ENCODE measurements at places on chromosomes 3 and 15. TPM values are rescaled to one million over a fixed set of nuclear protein-coding genes. Genes with fewer than 3 reads are reported as not detected.

Gene GPR171
- total RNA-seq: not detected

DNA sequence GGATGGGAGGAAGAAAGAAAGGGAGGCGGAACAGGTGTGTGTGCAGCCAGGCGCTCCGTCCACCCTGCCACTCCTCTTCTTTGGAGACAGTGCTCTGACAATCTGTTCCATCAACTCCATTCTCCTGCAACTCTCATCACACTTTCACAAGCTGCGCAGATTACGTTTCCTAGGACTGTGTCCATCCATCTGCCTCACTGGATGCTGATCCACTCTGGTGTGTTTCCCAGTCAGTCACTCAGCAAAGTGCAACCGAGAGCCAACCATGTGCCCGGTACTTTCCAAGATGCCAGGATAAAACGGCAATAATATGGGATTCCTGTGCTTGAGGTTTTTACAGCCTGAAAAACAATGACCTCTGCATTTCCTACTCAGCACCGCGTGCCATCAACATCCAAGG is 59.6 kb downstream of the SLC12A8 start:
- no peaks in the 10 kb centered on the region for H3K36me3 ChIP-seq
- H3K27me3 ChIP-seq: no peaks in the 10 kb centered on the region
- H3K27ac ChIP-seq: no peak overlapping the region
- DNase-seq: no peak

DNA sequence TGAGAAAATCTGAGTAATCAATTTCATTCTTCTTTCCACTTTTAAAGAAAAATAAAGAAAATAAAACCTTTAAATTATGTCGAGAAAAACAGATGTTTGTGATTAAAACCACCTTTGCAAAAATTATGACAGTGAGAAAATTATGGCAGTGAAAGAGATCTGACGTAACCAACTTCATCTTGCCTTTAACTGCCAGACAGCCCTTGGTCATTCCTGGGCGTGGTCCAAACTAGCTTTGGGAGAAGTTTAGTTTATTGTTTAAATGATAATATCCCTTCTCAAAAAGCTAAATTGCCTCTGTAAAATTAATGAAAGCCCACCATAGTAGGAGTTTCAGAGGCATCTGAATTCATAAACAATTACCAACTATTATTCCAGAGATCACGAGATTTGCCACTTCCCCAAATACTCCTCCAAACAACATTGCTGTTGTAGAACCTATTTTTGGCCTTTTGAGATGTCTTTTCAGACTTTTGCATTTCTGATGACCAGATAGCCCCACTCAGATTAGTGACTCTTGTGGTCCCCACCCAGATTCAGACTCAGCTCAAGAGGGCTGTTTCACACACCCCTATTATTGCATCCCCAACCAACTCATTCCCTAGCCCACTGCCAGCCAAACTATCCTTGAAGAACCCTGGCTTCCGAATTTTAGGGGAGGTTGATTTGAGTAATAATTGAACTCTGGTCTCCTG is 664.4 kb upstream of the CBLB start:
- no peak for DNase-seq
- no peak overlapping the region for H3K27ac ChIP-seq
- no peaks in the 10 kb centered on the region for H3K4me1 ChIP-seq
- no peak overlapping the region for H3K4me3 ChIP-seq
- no peaks in the 10 kb centered on the region for H3K36me3 ChIP-seq

DNA sequence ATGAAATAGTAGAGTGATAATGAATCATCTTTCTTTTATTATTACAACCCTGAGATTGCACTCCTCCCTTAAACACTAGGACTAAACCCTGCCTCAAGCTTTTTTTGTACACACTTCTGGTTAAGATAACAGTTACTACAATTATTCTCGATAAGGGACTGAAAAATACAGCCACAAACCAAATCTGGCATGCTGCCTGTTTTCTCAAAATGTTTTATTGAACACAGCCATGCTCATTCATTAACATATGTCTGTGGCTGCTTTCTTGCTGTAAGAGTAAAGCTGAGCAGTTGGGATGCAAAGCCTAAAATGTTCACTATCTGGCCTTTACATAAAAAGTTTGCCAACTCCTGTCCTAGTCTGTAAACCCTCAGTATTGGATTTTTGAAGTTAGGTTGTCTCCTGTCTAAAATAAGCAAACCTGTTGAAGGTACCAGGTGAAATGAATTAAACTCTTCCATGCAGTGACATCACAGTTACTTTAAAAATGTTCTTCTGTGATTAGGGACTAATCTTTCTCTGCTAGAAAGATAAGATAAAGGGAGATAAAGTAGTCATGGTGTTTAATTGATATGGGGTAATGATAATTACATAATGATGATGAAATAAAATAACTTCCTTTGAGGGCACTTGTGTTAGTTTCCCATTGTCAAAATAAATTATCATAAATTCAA is 218.2 kb downstream of the STXBP5L start:
- H3K4me3 ChIP-seq: no peak overlapping the region
- no peak overlapping the region for H3K27ac ChIP-seq
- no peaks in the 10 kb centered on the region for H3K27me3 ChIP-seq
- no peak for DNase-seq
- H3K36me3 ChIP-seq: no peaks in the 10 kb centered on the region
- H3K4me1 ChIP-seq: no peaks in the 10 kb centered on the region

GRCh38 chr3:141926929-141927328 is 50.5 kb downstream of the ATP1B3 start:
- no peak for DNase-seq
- H3K4me3 ChIP-seq: no peak overlapping the region
- H3K4me1 ChIP-seq: 0 out of 2 replicates have a peak, but pooled peaks cover 3% of the 10 kb centered on the region
- H3K27me3 ChIP-seq: no peaks in the 10 kb centered on the region
- peaks cover 11% of the 10 kb centered on the region for H3K36me3 ChIP-seq
- H3K27ac ChIP-seq: no peak overlapping the region
